ENCODE measurements at places on chromosomes 4 and X.

GRCh38 chr4:123606946-123607542 is 210.4 kb downstream of the SPRY1 start:
- peaks cover 14% of the 10 kb centered on the region for H3K4me1 ChIP-seq
- H3K36me3 ChIP-seq, result peaks cover 1% of the 10 kb centered on the region
- no peak for DNase-seq
- H3K27me3 ChIP-seq, result no peaks in the 10 kb centered on the region
- H3K4me3 ChIP-seq, result peak overlapping the region; percentile 26

DNA sequence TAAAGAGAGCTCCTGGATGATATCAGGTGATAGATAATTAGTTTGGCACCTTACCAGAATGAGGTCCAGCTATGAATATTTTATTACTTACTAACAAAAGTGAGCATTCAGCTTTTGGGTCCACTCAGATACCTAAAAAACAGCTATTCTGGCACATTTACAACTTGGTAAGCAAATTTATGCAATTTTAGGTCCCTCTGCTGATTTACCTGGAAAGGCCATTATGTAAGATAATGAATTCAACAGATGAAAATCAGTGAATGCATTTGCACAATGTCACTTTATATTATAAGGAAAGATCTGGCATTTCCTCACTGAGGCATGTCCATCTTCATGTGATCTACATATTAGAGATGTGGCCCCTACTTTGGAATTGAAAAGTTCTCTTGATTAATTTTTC is 517.0 kb downstream of the SPRY1 start:
- H3K27me3 ChIP-seq, result no peaks in the 10 kb centered on the region
- no peak overlapping the region for H3K27ac ChIP-seq
- no peaks in the 10 kb centered on the region for H3K36me3 ChIP-seq
- DNase-seq, result no peak
- H3K4me3 ChIP-seq, result no peak overlapping the region
- H3K4me1 ChIP-seq, result no peaks in the 10 kb centered on the region

DNA sequence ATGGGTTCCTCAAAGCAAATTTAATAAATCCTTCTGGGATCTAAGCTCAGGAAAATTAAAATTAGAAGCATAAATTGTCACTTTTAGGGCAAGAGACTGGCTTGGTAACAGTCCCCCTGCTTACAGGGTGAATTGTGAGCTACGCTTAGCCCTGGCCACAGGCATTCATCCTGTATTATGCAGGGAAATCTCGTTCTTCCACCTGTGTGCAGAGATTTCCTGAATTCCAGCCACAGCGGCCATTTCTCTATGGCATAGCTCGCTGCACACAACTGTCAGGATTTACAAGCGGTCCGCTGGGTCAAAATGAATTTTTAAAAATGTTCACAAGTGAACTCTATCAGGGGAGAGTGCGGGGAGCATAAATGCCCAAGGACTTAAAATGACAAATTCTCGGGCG is 111.9 kb downstream of the DCTD start:
- no peak for DNase-seq
- H3K36me3 ChIP-seq, result no peaks in the 10 kb centered on the region
- no peak overlapping the region for H3K4me3 ChIP-seq
- peaks cover 14% of the 10 kb centered on the region for H3K4me1 ChIP-seq
- peaks cover 18% of the 10 kb centered on the region for H3K27me3 ChIP-seq
- H3K27ac ChIP-seq, result no peak overlapping the region

- H3K27me3 ChIP-seq, result no peaks in the 10 kb centered on the region
- peak; percentile 93 for DNase-seq
- H3K4me3 ChIP-seq, result peak overlapping the region; percentile 53
- H3K27ac ChIP-seq, result peak overlapping the region; percentile 17
- H3K36me3 ChIP-seq, result no peaks in the 10 kb centered on the region
Measured at GRCh38 chrX:74550295-74550802, 64.1 kb downstream of the RLIM start.

GRCh38 chr4:32032136-32032672 is 1312.0 kb downstream of the PCDH7 start:
- no peaks in the 10 kb centered on the region for H3K36me3 ChIP-seq
- no peak overlapping the region for H3K27ac ChIP-seq
- H3K4me1 ChIP-seq, result no peaks in the 10 kb centered on the region
- no peaks in the 10 kb centered on the region for H3K27me3 ChIP-seq
- no peak for DNase-seq
- no peak overlapping the region for H3K4me3 ChIP-seq

DNA sequence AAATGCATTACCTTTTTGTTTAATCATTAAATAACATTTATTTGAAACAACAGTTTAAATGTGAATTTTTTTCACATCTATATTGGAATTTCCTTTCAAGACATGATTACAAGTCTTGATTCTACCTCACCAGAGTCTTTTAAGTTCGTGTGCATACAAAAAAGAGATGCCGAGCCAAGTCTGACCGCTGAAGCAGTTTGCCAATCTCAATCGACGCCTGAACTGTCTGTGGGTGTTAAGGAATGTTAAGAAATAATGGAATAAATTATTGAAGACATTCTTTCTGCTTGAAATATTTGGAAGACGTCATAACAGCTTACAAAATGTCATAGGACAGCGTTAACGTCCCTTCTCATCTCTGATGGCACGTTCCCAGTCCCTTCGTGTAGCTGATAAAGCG is 27.9 kb upstream of the TNIP3 start:
- no peaks in the 10 kb centered on the region for H3K27me3 ChIP-seq
- H3K36me3 ChIP-seq, result peaks cover 6% of the 10 kb centered on the region
- peak overlapping the region; percentile 6 for H3K27ac ChIP-seq
- H3K4me3 ChIP-seq, result peak overlapping the region; percentile 53
- peaks cover 49% of the 10 kb centered on the region for H3K4me1 ChIP-seq

- no peaks in the 10 kb centered on the region for H3K27me3 ChIP-seq
- H3K4me3 ChIP-seq, result no peak overlapping the region
- H3K4me1 ChIP-seq, result no peaks in the 10 kb centered on the region
- no peak for DNase-seq
- no peak overlapping the region for H3K27ac ChIP-seq
Measured at GRCh38 chrX:7948483-7948882, 21.3 kb upstream of the PNPLA4 start.

- peaks cover 5% of the 10 kb centered on the region for H3K27me3 ChIP-seq
- H3K4me1 ChIP-seq, result peaks cover 3% of the 10 kb centered on the region
- no peak overlapping the region for H3K4me3 ChIP-seq
Measured at GRCh38 chrX:103362474-103362873, 6.2 kb downstream of the TCEAL9 start.

- no peaks in the 10 kb centered on the region for H3K4me1 ChIP-seq
- DNase-seq, result no peak
- no peak overlapping the region for H3K27ac ChIP-seq
- no peaks in the 10 kb centered on the region for H3K36me3 ChIP-seq
- no peak overlapping the region for H3K4me3 ChIP-seq
Measured at GRCh38 chr4:46818604-46819003, 90.4 kb downstream of the COX7B2 start.

GRCh38 chrX:132206259-132206658 is 13.0 kb downstream of the RAP2C start:
- H3K27me3 ChIP-seq, result no peaks in the 10 kb centered on the region
- no peak overlapping the region for H3K4me3 ChIP-seq
- DNase-seq, result no peak
- H3K27ac ChIP-seq, result no peak overlapping the region
- H3K4me1 ChIP-seq, result peaks cover 8% of the 10 kb centered on the region
- H3K36me3 ChIP-seq, result peaks cover 13% of the 10 kb centered on the region

DNA sequence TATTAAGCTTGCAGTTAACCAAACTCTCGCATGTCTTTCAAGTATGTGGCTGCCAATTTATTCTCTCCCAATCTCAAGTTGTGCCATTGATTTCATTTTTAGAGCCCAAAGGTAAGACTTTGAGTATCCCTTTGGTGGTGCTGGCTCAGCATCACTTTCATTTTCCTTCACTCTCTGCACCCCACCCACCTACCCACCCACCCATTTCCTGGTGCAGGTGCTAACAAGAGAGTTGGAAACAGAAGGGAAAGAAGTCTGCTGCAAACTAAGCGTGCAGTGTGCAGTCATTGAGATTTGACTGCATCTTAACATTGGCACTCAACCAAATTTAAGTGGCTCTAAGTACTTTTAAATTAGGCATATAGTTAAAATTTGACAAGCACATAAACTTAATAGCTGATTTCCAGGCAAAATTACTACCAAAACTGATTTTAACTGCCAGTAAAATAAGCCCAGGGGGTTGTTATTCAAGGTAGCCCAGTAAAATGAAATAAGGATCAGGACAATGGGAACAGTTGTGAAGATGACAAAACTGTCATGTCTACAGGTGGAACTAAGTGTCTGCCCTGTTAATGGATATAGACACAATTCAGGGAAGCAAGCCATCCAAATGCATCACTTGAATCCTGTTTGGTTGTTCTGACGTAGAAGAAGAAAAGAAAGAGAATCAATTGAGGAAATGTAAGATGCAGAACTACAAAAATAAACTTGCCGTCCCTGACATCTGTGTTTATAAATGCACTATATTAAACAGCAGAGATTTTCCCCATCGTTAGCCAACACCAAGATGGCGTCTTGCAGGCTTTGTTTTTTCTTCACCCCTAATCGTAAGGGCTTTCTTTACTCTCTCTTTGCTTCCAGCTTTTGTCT is 184.2 kb downstream of the KDR start:
- H3K27me3 ChIP-seq, result no peaks in the 10 kb centered on the region
- H3K27ac ChIP-seq, result peak overlapping the region; percentile 80
- peak overlapping the region; percentile 64 for H3K4me3 ChIP-seq
- peak; percentile 60 for DNase-seq
- H3K4me1 ChIP-seq, result peaks cover 38% of the 10 kb centered on the region

GRCh38 chr4:38939165-38939564 is 71.6 kb downstream of the FAM114A1 start:
- peaks cover 36% of the 10 kb centered on the region for H3K4me1 ChIP-seq
- no peaks in the 10 kb centered on the region for H3K27me3 ChIP-seq

DNA sequence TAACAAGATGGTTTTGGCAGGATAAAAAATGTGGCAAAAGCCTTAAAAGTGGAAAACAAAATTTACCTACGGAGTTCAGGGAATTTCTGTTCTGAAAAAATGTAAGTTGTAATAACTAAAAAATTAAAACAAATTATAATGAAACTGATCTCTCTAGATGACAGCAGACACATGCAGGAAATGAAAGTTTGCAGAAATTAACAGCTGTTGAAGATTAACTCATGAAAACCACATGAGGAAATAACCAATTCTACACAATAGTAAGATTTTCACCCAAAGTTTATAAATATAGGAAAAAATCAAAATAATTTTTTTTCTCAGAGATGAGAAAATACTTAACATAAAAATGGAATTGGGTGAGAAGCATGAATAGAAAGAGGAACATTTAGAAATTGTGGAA is 47.5 kb upstream of the UGT2B15 start:
- no peaks in the 10 kb centered on the region for H3K36me3 ChIP-seq
- DNase-seq, result no peak
- no peak overlapping the region for H3K4me3 ChIP-seq
- no peaks in the 10 kb centered on the region for H3K27me3 ChIP-seq

- H3K4me1 ChIP-seq, result no peaks in the 10 kb centered on the region
- H3K4me3 ChIP-seq, result no peak overlapping the region
- H3K27me3 ChIP-seq, result no peaks in the 10 kb centered on the region
- no peaks in the 10 kb centered on the region for H3K36me3 ChIP-seq
Measured at GRCh38 chrX:115494161-115494560, 66.8 kb upstream of the PLS3 start.

DNA sequence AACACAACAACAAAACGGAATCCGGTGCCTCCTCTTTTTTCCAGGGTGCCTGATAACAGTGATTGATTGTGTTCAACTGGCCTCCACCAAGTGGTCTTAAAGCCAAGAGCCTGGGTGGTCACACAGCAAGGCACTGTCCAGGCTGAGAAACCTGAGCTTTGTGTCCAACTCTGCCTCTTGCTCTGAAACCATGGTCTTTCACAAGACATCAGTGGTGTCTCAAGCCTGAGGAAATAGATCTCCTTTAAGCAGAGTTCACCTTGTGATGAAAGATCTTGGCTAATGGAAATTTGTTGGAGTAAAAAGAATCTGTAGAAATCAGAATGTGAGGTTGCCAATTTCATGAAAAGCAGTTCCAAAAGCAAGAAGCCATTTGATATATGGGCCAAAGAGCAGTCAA is 47.3 kb upstream of the ACSL1 start:
- H3K27me3 ChIP-seq, result peaks cover 16% of the 10 kb centered on the region
- no peak overlapping the region for H3K27ac ChIP-seq
- no peaks in the 10 kb centered on the region for H3K36me3 ChIP-seq
- H3K4me3 ChIP-seq, result no peak overlapping the region

GRCh38 chr4:101242441-101242840 is 104.9 kb downstream of the PPP3CA start:
- H3K4me1 ChIP-seq, result peaks cover 2% of the 10 kb centered on the region
- H3K27me3 ChIP-seq, result no peaks in the 10 kb centered on the region
- no peak overlapping the region for H3K4me3 ChIP-seq
- no peaks in the 10 kb centered on the region for H3K36me3 ChIP-seq

- no peak overlapping the region for H3K27ac ChIP-seq
- peaks cover 13% of the 10 kb centered on the region for H3K36me3 ChIP-seq
- H3K4me3 ChIP-seq, result no peak overlapping the region
Measured at GRCh38 chr4:42519803-42520417, 122.6 kb downstream of the SHISA3 start.

DNA sequence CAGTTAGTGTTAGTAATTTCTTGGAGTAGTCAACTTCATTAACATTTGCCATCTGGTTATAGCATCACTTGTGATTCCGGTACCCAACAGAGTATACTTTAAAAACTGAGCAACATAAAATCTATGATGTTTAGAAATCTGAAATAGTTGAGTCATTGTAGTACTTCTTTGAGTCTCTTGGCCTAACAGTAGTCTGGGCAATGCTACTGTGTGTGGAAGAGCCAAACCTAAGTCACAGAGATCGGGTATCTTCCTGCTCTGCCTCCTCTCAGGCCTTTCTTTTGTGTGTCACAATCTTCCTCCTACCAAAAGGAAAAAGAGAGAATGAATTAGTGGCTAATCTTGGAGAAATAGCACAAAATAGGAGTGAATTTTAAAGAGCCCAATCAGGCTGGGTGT is 25.5 kb downstream of the DCUN1D4 start:
- no peaks in the 10 kb centered on the region for H3K27me3 ChIP-seq
- H3K4me3 ChIP-seq, result no peak overlapping the region
- H3K27ac ChIP-seq, result no peak overlapping the region
- no peak for DNase-seq
- H3K36me3 ChIP-seq, result peaks cover 38% of the 10 kb centered on the region
- H3K4me1 ChIP-seq, result no peaks in the 10 kb centered on the region

- no peaks in the 10 kb centered on the region for H3K27me3 ChIP-seq
- no peaks in the 10 kb centered on the region for H3K4me1 ChIP-seq
- no peak overlapping the region for H3K27ac ChIP-seq
- no peaks in the 10 kb centered on the region for H3K36me3 ChIP-seq
- no peak overlapping the region for H3K4me3 ChIP-seq
Measured at GRCh38 chr4:180566492-180566891, 1676.7 kb upstream of the TENM3 start.

DNA sequence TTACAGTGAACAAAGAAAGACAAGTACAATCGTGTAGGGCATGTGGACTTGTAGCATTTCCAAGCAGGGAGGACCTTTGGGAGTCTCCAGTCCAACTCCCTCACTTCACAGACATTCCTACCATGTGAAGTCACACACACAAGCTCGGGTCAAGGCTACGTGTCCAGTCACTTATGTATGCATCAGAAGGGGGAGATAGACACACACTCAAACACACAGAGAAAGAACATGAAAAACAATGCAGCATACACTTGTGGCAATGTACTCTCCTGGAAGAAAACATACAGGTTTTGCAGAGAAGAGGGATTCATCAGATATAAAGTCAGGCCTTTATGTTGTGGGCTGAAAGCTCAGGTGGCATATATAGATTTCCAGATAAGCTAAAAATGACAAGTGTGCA is 136.1 kb upstream of the MID1 start:
- no peak for DNase-seq
- H3K4me1 ChIP-seq, result no peaks in the 10 kb centered on the region
- no peak overlapping the region for H3K4me3 ChIP-seq
- H3K27me3 ChIP-seq, result no peaks in the 10 kb centered on the region

- peak overlapping the region; percentile 79 for H3K4me3 ChIP-seq
- peaks cover 4% of the 10 kb centered on the region for H3K36me3 ChIP-seq
- DNase-seq, result no peak
- H3K27ac ChIP-seq, result peak overlapping the region; percentile 27
- H3K27me3 ChIP-seq, result no peaks in the 10 kb centered on the region
- H3K4me1 ChIP-seq, result peaks cover 35% of the 10 kb centered on the region
Measured at GRCh38 chr4:158767451-158767850, 1.4 kb upstream of the FNIP2 start.
